ENCODE measurements at places on chromosomes 1 and 21.

- ATAC-seq: peak; percentile 75
These were observed at the start of gene EVA1C for GRCh38 chr21:32412162-32413014. Gene EVA1C (plus strand): TSS chr21:32412706. CDS start chr21:32412854, 148 bp downstream.

- ATAC-seq: no peak
These were observed 10.7 kb downstream of the SH2D2A start for GRCh38 chr1:156805766-156806511.

DNA sequence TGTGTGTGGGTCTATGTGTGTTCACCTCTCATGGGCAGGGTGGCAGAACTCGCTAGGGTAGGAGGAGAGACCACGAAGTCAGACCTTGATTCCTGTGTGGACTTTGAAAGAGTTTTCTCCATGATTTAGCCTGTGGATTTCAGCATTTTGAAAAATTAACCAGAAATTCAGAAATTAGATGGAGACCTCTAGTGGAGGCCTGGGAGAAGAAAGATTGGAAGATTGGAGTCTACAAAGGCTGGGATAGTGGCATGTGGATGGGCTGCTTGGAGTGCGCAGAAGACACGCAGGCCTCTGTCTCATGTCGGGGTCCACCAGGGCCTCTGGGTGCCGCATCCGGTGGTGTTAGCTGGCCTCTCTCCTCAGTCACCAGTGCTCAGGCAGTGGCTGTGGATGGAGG is 18.9 kb upstream of the IGSF5 start:
- no peak for ATAC-seq

DNA sequence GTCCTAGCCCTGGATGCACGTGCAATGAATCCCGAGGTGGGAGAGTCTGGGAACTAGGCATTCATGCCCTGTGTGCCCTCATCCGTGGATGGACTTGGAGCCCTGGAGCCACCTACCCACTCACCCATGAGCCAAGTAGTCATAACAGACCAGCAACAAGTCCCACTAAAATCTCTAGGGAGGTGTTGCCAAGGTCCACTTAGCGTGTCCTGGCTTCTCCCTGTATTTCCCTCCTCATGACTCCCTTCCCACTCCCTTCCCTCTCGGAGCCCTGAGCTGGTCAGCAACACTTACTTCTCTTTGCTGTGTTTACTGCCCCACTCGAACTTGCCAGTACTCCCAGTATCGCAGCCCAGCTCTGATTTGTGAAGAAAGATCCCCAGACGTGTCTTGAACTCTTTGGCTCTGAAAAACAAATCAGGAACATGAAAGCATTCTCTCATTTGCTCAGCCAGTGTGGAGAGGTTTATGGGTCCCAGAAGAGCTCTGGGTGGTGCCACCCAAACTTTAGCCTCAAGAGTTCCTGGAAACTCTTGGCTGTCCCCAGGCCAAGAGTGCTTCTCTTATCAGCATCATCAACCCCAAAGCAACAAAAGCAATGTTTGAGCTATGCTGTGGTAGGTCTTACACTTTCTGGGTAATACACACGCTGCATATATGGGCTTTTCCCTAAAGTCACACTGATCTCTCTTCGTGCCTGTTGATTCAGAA is 1.1 kb downstream of the RGS16 start:
- peak; percentile 2 for ATAC-seq

DNA sequence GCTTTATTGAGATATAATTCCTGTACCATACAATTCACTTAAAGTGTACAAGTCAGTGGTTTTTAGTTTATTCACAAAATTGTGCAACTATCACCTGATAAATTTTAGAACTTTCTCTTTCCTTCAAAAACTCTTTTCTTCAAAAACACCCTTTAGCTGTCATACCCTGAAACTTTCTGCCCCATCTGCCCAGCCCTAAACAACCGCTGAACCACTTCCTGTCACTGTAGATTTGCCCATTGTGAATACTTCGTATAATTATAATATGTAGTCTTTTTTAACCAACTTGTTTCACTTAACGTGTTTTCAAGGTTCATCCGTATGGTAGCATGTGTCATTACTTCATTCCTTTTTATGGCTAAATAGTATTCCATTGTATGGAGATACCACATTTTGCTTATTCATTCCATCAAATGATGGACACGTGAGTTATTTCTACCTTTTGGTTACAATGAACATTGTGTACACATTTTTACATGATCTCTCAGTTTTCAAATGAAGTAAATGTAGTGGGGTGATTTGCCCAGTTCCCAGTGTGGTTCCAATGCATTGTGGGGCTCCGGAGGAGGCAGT is 37.9 kb downstream of the WNT4 start:
- no peak for ATAC-seq

DNA sequence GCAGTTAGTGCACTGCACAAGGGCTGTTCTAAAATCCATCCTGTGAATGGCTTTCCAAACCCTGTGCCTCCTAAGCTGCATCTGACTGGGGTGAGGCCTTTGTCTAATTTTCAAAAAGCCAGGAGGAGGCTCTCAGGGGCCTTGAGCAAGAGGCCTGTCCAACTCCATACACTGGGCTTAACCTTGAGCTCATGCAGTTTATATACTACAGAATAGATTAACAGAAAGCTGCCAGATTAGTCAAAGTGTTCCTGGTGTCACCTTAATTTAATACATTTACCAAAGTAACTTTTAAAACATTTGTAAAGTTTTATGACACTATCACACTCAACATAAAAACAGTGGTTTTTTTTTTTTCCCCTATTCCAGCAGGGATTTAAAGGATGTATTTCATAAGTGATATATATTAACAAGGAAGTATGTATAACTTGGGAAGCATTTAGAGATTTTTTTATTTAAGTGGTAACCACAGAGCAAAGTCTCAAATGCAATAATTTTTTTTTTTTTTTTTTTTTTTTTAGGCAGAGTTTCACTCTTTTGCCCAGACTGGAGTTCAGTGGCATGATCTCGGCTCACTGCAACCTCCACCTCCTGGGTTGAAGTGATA is 23.3 kb downstream of the CTH start:
- no peak for ATAC-seq

DNA sequence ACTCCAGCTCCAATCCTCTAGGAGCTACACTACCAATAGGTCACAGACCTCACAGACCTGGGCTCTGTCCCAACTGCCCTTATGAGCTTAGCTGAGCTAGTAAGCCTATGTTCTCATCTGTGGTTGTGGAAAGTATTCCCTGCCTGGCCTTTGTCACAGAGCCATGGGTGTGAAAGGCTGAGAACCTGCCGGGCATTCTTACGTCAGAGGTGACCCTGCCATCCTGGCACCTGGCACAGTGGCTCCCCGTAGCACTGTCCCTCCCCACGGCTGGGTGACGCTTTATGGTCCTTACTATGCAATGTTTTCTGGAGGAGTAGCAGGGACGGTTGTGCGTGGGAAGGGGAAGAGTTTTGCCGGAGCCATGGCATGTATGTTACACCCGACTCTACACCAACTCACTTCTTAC is 3.5 kb downstream of the TNFRSF1B start:
- ATAC-seq: no peak

DNA sequence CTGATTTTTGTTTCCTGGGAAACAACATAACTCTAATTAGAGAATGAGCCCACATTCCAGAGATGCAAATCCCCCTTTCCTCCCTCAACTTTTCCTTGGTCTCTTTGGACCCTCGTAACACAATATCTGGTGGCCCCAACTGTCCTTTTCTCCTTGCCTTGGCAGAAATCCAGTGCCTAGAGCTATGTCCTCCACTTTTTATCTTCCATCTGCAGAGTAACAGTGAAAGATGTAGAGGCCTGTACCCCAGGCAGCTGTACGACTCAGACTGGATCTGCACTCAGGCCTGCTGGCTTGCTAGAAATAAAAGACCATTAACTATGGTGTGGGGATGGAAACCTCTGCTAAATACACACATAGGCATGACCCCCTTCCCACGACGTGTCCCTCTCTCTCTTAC is 72.0 kb downstream of the WARS2 start:
- ATAC-seq: no peak

- peak; percentile 36 for ATAC-seq
These were observed 126.0 kb upstream of the TMEM51 start for GRCh38 chr1:15027515-15027986.

DNA sequence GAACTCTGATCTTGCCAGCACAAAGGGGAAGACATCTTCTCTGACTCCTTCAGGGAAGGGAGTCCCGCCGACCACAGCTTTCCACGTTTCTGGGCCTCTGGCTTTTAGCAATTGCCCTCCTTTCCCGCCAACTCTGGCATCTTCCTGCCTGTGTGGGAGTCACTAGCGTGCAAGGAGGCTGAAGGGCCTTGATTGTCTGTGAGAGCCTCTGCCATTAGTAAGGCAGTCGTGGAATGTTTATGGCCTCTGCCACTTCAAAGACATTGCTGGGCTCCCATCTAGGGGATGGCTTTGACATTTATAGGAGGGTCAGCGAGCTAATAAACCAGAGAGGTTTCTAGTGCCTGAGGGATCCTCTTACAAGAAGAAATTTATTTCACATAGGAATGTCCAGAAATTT is 14.3 kb upstream of the PROK1 start:
- peak; percentile 64 for ATAC-seq

- no peak for ATAC-seq
These were observed 2.2 kb downstream of the NFIA start for GRCh38 chr1:61084491-61085031.

- no peak for ATAC-seq
These were observed 16.7 kb upstream of the ATP1B1 start for GRCh38 chr1:169089776-169090175.

DNA sequence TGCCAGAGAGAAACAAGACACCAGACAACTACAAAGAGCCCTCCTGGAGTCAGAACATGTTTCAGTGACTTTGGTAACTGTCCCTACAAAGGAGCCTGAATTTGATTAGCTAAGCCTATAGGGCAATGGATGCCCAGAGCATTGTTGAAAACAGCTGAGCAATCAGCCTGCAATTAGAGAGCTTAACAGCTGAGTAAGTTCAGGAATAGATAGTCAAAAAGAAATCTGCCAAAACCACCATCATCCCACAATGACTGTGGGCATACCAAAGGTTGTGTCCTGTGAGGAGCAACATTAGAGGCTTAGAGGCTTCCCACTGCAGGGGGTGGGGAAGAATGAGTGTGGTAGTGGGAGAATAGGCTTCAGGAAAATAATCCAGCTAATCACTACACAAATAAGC is 32.1 kb downstream of the SH3BP5L start:
- ATAC-seq: no peak

- ATAC-seq: no peak
These were observed 62.7 kb upstream of the GPR89A start for GRCh38 chr1:145545055-145545454.

GRCh38 chr21:35145626-35146233 is 96.6 kb upstream of the RUNX1 start:
- no peak for ATAC-seq

- ATAC-seq: peak; percentile 14
These were observed 2.5 kb upstream of the PADI6 start for GRCh38 chr1:17369466-17369865.

DNA sequence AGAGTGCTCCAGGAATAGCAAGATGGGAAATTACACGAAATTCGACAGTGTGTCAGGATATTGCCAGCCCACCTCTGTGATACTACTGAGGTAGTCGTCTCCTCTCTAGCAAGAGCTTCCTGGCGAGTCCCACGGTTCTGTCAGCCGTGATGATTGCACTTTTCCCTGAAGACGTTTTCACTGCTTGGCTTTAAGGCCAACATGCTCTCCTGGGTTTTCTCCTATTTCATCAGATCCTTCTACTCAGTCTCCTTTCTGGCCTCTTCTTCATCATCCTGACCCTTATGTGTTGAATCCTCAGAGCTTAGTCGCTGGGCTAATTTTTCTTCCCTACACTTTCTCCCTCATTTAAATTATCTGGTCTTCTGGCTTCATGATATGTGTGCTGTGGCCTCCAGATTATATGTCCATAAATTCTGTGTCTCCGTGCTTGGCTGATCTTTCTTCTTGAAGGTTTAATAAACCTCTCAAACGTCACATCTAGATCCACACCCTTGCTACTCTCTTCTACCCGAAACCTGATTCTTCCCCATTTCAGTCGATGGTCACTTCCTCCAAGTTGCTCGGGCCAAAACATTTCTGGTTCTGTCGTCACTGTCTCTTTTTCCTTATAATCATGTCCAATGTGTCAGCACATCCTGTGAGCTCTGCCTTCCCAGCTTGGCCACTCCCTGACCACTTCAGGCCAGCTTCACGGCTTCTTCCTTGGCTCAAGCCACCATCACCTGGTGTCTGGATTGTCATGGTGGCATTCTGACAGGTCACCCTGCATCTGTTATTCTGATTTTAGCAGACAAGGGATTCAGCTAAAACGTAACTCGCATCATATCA is 12.2 kb downstream of the OR2B11 start:
- ATAC-seq: no peak

DNA sequence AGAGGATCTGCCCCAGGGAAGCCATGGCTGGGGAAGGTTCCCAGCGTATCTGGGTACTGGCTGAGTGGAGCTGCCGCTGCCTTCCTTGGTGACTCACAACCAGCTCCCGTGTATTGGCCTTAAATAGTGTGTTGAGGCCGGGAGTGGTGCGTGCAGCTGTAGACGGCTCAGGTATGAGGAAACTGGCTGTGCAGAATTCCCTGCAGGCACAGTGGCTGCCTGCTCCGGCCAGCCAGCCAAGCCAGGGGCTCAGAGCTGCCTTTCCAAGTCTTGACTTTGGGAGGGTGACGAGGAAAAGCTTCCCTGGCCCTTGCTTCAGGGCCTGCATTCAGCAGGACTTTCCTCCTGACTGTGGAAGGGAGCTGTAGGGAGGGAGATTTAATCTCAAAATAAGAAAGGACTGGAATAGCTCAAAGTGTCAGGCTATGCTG is at the start of gene VTCN1:
TSS of gene VTCN1 (minus strand) at position 97 of the 431 bp plus-strand sequence. CDS start at position 25, 72 bp downstream.
- ATAC-seq: peak; percentile 60

DNA sequence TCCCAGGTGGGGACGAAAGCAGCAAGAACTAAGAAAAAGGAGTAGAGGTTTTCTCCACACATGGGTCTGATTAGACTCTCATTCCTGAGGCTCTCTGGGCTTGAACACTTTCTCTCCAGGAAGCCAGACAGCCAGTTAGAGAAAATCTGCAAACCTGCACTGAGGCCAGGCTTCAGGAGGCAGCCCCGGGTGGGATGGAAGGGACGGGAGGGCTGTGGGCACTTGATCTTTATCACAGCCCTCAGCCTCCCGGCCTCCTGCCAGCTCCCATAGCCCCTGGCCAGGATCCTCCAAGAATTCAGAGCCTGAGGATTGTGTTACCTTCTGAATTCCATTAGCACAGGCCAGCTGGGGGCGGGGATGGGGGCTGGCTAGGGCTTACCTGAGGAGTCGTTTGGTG is 40.1 kb downstream of the SERTAD4 start:
- ATAC-seq: no peak

DNA sequence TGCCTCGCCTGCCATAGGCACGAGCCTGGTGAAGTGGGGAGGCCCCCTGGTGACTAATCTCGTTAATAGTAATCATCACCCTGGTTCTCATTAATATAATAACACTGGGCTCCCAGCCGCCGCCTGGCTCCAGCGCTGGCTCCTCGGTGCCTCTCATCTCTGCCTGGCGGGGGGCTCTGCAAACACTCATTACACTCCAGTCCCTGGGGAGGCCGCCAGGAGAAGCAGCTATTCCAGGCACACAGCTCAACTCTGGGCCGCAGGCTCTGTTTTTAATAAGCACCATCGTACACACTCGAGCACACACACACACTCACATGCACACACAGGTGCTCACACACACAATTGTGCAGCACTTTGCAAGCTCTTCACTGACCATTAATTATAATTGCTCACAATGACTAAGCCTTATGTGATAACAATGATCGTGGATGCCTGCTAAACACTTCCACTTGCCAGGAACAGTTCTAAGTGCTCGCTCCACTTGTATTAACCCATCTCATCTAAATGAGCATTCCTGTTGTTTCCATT is 52.2 kb downstream of the SDC3 start:
- ATAC-seq: no peak
